ENCODE measurements at places on chromosomes 3 and 15. TPM values are rescaled to one million over a fixed set of nuclear protein-coding genes. Genes with fewer than 3 reads are reported as not detected.

The GBE1 gene
- total RNA-seq: 20.8 TPM

The BNC1 gene
- total RNA-seq: not detected

The SLC12A1 gene
- total RNA-seq: not detected

The IL16 gene
- 284 TPM for total RNA-seq

The MKRN2 gene
- total RNA-seq: 25.9 TPM

All from B cell (primary cell).